Globus pallidus (tissue), 1 donor: ENCODE measurements at places on chromosomes 7 and 10.

DNA sequence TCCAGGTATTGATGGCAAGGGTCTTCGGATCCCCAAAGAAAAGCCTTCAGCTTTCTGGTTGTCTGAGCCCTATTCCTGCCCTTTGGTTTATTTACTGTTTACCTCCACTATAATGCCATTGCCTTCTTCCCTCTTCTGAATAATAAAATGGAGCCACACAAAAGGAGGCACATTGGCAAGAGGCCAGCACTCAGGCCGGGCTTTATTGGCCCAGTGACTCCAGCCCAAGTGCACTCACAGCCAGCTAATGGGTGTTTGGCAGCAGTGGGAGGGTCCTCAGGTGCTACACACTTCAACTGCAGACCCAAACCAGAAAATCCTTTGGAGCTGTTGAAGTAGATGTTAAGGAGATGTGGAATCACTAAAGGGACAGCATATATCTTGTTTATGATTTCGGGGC, 336.0 kb downstream of the PLXNA4 start:
- no peak for DNase-seq

DNA sequence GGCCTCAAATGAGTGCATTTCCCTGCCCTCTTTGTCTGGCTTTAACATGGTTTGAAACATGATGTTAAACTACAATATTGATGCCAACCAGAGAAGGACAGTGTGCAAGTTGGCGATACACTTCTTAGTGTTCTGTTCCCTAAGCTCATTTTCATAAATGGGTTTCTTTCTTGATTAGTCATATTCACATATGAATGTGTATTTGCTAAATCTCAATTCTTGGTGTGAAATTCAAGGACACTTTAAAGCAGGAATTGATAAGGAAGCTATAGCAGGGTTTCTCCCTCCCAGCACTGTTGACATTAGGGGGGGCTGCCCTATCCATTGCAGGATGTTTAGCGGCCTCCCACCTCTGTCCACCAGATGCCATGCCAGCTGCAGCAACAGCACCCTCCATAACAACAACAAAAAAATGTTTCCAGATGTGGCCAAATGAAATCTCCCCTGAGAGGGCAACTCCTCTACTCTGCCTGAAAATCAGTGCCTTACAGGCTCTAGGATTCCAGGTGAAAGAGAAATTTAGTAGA, 13.1 kb downstream of the CCNY start:
- DNase-seq: no peak

- DNase-seq: no peak
These were observed 213.6 kb upstream of the TBX20 start for GRCh38 chr7:35467456-35467978.

- no peak for DNase-seq
These were observed 49.9 kb upstream of the STEAP1B start for GRCh38 chr7:22549667-22550513.

- no peak for DNase-seq
These were observed 66.9 kb downstream of the CFAP46 start for GRCh38 chr10:132875435-132875834.

- no peak for DNase-seq
These were observed 279.8 kb downstream of the SEC23IP start for GRCh38 chr10:120172356-120172755.

- no peak for DNase-seq
These were observed 3.0 kb downstream of the ITPRID1 start for GRCh38 chr7:31516680-31517502.

GRCh38 chr10:126052171-126052570, 155.8 kb downstream of the FANK1 start:
- no peak for DNase-seq

DNA sequence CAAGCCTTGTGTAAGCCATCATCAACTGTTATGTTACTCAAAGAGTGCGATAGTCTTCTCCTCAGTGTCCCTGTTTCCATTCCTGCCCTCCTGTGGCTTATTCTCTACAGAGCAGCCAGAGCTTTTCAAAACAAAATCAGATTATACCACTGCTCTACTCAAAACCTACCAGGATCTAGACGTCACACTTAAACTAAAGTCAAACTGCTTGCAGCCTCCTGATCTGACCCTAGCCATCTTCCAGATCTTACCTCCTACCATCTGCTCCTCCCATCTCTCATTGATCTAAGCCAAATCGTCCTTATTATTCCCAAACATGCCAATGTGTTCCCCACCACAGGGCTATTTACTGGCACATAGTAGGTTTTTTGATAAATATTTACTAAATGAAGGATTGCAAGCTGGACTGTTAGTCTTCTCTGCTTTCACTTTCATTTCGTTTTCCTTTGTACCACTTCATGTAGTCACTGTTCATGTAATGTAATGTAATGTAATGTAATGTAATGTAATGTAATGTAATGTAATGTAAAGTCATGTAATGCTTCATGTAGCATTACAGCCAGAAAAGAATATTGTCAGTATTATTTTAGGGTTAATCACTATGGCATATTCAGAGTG, 116.1 kb downstream of the GPR37 start:
- no peak for DNase-seq

GRCh38 chr10:103184615-103185014, 8.5 kb downstream of the NT5C2 start:
- no peak for DNase-seq

DNA sequence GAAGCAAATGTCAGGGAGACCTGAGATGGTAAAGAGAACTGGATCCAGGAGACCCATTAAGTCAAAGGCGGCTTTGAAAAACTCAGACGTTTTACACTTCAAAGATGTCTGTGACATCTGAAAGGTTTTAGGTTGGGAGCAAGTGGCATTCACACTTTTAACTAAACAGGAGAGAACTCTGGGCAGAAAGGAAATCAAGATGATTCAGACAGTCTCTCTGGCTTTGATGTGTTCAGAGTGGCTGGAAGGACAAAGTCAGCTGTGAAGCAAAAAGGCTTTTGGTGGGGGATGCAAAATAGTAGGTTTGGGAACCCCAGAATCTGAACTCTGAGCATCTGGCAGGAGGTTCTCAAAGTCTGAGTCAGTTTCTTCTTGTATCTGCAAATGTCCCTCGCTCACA, 66.6 kb downstream of the PRKCQ start:
- no peak for DNase-seq

DNA sequence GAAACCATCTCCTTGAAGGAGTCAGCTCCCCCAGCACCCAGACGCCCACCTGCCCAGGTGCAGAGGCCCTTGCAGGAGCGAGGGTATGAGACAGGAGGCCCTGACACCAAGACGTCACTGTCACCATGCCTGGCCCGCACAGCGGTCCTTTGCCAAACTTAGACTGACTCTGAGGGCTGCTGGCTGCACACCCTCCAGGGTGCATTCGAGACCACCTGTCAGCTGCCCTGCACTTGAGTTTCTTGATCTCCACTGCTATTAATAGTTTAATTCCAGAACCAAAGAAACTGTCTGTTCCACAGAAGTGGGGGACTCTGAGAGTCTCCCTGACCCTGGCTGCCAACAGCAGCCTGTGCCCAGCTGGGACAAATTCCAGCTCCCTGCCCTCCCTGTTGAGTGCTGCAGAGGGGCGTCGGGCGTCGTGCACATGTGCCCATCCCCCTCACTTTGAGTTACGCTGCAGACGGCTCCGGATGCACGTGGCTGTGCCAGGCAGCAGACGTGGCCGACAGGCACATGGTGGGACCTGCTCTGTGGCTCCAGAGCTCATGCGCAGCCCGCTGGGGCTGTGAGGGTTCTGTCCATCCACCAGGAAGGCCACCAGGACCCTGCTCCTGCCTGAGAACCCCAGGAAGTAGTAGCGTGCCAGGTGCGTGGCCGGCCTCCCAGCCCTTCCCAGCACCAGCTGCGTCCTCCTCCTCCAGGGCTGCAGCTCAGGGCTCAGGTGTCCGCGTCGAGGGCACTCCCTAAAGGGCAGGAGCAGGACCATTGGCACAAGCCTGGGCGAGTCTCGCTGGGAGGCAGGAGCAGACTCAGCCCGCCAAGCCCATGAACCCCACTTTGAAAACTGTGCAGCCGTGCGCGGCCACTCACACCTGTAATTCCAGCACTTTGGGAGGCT, 24.8 kb downstream of the ELFN1 start:
- no peak for DNase-seq

DNA sequence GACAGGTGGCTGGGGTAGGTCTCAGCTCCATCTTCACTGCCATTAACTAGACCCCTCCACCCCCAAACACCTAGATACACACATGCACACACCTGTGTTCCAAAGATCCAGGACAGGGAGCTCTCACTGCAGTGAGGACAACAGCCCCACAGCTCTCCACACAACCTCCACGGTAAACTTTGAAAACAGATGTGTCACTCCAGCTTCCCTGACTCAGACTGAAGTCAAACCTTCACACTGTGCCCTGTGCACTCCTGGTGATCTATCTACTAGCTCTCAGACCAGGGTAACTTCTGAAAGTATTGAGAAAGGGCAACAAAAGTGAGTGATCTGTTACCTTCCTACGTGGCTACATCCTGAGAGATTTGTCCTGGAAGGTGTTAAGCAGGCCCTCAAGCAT, 519.8 kb downstream of the XPNPEP1 start:
- DNase-seq: no peak

GRCh38 chr7:44285561-44285960, 39.8 kb downstream of the CAMK2B start:
- no peak for DNase-seq

DNA sequence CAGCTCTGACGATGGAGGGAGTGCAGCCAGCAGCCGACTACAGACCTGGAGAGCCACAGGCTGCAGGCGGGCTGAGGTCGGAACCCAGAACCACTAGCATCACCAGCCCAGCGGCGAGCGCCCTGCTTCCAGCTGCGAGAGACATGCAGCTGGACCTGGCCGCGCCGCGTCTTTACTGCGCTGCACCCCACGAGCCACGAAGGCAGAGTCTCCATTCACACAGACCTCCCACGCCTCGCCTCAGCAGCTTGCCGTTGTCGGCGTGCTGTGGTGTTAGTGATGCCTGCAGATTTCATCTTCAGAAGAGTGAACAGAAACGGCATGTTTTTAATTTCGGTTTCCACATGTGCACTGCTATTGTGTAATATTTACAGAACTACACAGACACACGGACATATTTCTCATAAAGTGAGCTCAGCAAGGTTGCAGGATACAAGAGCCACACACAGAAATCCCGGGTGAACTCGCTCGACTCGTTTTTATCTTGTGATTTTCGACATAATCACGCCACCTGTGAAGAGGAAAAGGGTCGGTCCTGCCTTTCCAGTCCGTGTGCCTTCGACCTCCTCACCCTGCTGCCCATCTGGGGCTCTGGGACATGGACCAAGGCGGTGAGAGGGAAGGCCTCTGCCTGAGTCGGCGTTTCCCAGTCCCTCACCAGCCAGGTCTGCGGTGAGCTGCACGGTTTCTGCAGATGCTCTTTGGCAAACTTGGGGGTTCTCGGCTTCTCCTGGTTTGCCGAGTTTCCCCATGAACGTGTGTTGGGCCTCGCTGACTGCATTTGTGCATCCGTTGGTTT, 252.2 kb downstream of the ELFN1 start:
- no peak for DNase-seq

- DNase-seq: no peak
These were observed 410.0 kb upstream of the MGMT start for GRCh38 chr10:129056734-129057689.

- DNase-seq: no peak
These were observed 45.4 kb downstream of the NKX6-2 start for GRCh38 chr10:132740588-132740987.

- no peak for DNase-seq
These were observed 54.6 kb downstream of the SLIT1 start for GRCh38 chr10:97131181-97131628.

DNA sequence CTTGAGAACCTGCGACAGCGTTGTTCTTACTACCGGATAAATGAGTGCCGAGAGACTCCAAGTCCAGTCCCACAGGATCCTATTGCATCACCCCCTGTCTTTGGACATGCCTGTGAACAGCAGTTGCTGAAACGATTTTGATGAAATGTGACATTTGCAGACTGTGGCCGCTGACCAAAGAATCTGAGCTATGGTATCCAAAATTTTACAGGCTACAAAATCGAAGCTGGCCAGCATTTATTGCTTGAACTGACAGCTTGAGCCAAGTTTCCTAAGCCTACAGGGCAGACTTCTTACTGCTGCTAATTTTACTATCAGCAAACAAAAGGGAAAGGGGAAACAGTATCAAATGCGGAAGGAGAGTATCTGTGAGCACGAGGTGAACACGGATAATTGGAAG, 12.1 kb upstream of the NPVF start:
- no peak for DNase-seq

- DNase-seq: no peak
These were observed 59.2 kb downstream of the ADARB2 start for GRCh38 chr10:1678084-1678483.

- no peak for DNase-seq
These were observed 102.1 kb downstream of the PPP1R17 start for GRCh38 chr7:31788883-31789680.

DNA sequence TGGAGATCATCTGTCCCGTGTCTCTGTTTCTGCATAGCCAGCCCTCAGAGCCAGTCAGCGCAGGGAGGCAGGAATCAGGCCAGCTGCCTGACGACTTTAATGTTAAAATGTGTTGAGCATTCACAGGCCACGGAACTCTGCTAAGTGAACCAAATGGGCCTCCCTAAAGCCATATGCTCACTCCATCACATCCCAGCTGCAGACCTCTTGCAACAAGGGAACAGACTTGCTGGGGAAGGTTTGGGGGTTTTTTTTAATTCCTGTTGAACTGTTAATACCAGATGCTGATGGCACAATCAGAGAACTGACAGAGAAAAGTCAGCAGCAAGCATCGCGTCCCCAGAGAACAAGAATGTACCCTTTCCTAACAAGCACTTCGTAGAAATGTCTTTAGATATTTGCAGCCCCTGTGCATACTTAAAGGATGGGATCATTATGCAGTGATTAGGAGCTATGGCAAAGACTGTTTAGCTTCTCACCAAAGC, 900.4 kb upstream of the AUTS2 start:
- DNase-seq: no peak

DNA sequence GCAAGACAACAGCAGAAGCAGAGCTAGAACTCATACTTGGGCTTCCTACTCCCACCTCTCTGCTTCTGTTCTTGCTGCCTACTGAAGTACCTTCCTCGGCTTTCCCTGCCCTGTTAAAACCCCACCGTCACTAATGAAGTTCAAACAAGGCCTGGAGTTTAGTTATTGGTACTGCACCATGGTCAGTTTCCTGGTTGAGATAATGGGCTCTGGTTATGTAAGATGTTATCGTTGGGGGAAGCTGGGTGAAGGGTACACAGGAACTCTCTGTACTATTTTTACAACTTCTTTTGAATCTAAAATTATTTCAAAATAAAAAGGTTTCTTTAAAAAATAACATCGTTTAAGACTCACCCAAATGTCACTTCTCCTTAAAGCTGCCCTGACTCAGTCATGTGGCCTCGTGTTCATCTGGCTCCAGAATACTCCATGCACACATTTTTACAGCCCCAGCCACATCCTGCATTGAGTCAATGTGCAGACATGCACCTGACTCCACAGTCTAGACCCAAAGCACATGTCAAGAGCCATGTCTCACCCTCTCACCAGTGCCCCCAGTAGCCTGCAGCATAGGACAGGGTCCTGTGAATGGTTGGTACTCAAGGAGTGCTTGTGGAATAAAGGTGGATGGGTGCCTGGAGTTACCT, 36.9 kb upstream of the AQP1 start:
- DNase-seq: no peak

- no peak for DNase-seq
These were observed 14.9 kb downstream of the BAG3 start for GRCh38 chr10:119665901-119666708.

GRCh38 chr10:60048091-60048501, 141.7 kb upstream of the CCDC6 start:
- no peak for DNase-seq
